ENCODE measurements at places on chromosomes 1 and 21. TPM values are rescaled to one million over a fixed set of nuclear protein-coding genes. Genes with fewer than 3 reads are reported as not detected.

Gene PYHIN1
- total RNA-seq, result 0.62 TPM

Gene LHX4
- total RNA-seq, result not detected

Gene LRRC71
- not detected for total RNA-seq

Gene MEX3A
- 0.17 TPM for total RNA-seq

DNA sequence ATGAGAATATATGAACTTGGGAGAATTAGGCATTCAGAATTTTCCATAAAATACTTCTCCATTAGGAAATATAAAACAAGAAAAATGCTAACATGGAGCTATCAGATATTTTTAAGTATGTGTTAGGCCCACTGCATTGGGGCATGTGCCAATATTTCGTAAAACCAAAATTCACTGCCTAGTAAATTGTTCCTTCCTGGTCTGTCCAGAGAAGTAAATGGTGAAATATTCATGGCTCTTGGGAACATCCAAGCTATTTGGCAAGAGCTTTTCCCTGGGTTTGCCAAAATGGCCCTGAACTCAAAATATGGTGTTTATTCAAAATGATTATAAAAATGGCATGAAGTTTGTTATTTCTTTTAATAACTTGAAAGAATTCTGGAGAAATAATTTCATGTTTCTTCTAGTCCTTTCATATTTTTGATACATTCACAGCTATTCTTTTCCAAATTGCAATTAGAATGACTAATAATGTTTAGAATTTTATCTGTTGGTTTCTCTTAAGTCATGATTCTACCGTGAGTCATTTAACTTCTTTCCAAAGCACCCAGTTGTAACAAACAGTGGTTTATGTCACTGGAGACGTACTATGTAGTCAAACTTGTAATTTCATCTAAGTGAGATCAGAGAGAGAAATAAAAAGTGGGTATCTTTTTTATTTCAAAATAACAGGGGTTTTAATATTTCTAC is 25.7 kb upstream of the SLC19A2 start:
- DNase-seq, result peak; percentile 21

DNA sequence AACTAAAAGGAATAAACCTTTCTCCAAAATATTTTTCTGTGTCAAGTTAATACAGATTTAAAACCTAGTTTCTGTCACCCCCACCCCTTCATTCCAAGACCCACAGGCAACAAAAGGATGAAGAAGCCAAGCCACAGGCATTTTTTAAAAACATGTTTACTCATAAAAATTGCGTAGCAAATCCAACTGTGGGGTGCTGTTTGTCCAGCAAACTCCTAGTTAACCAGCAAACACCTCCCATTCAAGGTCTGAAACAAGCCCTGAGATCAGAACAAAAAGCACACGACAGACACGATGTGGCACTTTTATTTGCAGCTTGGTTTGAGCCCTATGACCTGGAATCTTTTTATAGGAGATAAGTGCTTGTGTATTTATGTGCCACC is 149.9 kb upstream of the CAMK1G start:
- no peak for DNase-seq

GRCh38 chr21:18655931-18656330 is 252.3 kb upstream of the TMPRSS15 start:
- no peak for DNase-seq

- DNase-seq, result no peak
These were observed 8.9 kb downstream of the MRTO4 start for GRCh38 chr1:19260211-19261138.

DNA sequence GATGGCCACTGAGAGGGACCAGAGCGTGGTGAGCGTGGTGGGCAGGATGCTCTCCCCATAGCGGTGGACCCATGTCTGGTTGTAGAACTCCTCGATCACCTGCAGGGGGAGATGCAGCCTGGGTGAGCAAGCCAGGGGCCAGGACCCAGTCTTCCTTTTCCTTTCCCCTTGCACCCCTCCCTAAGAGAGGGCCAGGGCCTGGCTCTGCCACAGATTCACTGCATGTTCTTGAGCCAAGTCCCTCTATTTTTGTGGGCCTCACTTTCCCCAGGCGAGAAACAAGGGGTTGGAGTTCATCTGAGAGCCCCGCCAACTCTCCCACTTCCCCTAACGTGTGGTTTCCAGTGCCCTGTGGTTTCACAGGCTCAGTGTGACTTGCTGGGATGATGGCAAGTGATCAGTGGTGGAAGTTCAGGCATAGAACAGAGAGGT is 27.5 kb downstream of the SLC2A1 start:
- DNase-seq, result no peak

GRCh38 chr1:119953266-119953998 is 57.1 kb upstream of the ADAM30 start:
- no peak for DNase-seq

DNA sequence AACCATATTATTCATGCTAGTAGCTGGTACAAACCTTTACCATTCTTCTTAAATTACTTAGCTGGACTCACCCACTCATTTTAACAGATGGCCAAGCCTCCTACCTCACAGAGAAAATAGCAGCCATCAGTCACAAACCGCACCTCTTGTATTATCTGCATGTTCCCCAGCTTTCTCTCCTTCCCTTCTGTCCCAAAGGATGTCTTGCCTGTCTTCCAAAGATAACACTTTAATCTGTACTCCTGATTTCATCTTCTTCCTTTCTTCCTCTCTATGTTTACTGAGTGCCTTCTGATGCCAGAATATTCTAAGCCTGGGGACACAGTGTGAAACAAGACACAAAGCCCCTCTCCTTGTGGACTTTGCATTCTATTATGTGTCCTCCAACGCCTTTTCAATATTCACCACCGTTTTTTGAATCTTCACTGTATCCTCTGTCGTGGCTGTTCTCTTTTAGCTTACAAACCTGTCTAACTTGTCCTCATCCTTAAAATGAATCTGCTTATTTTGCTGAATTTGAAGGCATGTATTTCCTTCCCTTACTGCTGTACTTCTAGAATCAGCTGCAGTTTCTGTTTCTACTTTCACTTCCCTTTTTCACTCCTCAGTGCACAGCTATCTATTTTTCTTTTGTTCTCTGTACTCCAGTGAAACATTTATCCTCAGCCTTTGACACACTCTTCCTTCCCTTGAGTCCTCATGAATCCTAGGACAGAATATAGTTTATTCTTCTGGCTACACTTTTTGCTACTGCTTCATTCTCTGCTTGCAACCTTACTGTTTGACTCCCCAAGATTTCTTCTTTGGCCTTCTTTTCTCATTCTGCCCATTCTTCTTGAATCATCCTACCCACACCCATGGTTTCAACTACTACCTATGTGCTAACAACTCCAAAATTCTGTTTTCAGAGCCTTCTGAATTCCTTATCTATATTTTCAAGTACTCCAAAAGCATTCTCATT is 216.9 kb upstream of the SAMSN1 start:
- DNase-seq, result no peak

GRCh38 chr21:38494703-38495102 is 3.6 kb downstream of the ERG start:
- DNase-seq, result no peak
